NCI-H345 (cell line): ENCODE measurements at places on chromosomes 4 and X.
A peak's percentile ranks its signal among the peaks of the same experiment; 100 is the strongest.

DNA sequence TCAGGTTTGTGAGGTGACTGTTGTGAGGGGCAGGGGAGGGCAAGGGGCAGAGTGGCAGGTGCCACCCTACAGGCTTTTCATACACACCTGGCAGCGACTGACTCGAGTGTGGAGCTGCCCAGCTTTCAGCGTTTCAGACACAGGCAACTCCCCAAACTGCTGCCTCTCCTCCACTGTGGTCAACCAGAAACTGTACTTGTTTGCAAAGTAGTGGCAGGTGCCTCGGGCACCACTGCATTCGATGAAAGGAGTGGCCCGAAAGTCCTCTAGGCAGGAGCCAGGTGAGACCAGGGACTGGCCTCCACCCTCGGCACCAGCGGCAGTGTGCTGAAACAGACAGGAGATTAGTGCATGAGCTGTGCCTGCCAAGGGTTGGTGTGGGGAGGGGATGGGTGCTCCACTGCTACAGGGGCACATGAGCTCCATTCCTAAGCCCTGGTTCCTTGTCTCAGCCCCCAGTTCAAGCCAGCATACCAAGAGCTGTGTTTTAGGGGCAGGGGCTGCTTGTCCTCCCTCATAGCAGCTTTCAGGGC lies 65.4 kb downstream of the ATG4A start:
- DNase-seq = no peak

GRCh38 chr4:20698382-20698781 lies 1.9 kb upstream of the PACRGL start:
- no peak for DNase-seq

DNA sequence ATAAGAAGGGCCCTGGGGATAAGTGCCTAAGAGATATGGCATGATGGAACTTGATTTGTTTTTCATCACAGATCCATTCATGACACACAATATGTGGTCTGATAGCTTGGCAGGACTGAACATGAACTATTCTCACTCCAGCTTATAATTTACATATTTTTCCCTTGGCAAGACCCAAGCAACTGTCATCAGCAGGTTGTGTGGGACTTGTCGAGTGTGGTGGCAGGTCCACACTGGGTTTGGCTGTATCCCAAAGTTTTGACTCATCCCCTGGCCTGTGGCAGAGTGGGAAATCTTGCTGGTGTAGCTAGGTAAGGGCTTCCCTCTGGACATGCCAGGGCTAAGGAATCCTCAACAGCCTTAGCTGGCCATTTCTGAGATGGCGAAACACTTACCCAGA lies 81.0 kb upstream of the STIM2 start:
- no peak for DNase-seq

DNA sequence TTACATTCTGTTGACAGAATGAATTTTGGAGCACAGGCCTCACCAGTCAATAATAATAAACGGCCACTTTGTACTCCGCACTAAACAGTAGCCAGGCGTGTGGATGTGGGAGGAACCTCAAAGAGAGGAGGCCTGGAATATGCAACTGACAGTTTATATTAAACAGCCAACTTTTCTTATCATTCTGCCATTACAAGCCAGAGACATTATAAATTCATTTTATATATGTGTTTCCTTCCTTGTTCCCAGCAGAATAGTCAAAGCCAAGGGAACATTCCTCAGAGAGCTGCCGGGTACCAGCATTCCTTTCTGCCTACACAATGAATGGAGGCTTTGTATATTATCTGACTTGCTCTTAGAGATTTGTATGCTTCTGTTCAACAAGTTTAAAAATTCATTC lies 436.5 kb upstream of the FTHL17 start:
- no peak for DNase-seq

GRCh38 chr4:45100956-45101818 lies 374.8 kb upstream of the GNPDA2 start:
- DNase-seq = no peak

GRCh38 chr4:82522472-82522871 lies 39.3 kb downstream of the TMEM150C start:
- no peak for DNase-seq

GRCh38 chr4:86233681-86234080 lies 126.2 kb downstream of the MAPK10 start:
- no peak for DNase-seq

- no peak for DNase-seq
Observed at GRCh38 chr4:91087743-91088142, 960.5 kb downstream of the CCSER1 start.

DNA sequence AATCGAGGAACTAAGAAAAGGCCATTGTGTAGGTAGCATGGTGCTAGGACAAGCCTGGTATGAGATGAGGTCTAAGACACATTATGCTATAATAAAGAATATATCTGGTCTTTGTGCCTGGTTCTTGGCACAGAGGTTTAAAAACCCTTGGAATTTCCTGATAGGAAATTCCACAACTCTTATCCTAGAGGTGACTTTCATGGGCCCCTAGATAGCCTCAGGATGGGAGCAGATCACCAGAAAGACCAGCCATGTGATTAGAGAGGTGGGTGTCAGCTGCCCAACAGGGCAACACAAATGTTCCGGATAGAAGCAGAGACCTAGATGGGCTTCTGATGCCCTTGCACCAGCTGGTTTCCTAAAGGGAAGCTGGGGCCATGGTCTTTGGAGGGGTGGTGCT lies 107.2 kb downstream of the SCD5 start:
- no peak for DNase-seq

- no peak for DNase-seq
Observed at GRCh38 chr4:94653095-94653649, 104.6 kb upstream of the BMPR1B start.

DNA sequence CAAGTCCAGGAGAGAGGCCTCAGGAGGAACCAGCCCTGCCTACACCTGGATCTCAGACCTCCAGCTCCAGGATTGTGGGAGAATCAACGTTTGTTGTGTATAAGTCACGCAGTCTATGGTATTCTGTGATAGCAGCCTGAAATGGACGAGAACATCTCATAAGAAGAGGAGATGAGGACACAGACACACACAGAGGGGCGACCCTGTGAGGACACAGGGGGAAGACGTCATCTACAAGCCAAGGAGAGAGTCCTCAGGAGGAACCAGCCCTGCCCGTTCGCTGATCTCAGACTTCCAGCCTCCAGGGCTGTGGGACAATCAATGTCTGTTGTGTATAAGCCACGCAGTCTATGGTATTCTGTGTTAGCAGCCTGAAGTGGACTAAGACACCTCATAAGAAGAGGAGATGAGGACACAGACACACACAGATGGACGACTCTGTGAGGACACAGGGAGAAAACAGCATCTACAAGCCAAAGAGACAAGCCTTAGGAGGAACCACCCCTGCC lies 20.3 kb downstream of the P2RY8 start:
- DNase-seq = no peak

DNA sequence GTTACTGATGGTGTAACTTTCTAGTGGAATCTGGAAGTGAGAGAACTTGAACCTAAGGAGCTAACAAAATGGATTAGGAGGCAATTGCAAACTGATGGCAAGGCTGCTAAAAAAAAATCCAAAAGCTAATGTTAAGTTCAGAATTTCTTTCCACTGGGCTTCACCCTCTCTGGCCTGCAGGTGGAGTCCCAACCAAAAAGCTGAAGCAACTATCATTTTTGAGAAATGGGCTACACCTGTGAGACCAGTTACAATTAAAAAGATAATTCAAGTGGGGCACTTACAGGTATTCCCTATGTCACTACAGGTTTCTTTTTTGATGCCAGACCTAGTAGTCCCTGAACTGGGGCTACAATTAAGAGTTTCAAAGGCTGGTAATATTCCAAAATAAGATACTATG lies 142.1 kb upstream of the FTHL17 start:
- no peak for DNase-seq

GRCh38 chr4:39324897-39325613 lies 41.1 kb downstream of the RFC1 start:
- no peak for DNase-seq

- no peak for DNase-seq
Observed at GRCh38 chr4:90375081-90375480, 247.9 kb downstream of the CCSER1 start.

DNA sequence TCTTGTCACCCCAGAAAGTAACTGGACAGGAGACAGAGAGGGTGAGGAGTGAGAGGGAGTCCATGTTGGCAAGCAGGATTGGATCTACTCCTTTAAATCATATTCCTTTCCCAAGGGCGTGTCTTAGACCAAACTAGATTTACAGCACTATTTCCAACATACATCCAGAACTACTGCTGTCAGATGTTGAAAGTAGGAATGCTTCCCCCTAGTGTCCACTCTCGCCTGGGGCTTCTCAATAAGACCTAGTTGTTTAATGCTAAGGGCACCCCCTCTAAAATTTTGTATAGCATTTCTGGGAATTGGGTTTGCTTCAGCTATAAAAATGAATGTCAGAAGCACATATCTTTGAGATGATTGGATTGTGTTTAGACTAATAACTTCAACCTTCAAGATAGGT lies 13.3 kb downstream of the OFD1 start:
- DNase-seq = no peak

- DNase-seq = no peak
Observed at GRCh38 chr4:54773022-54773421, 115.3 kb downstream of the KIT start.

DNA sequence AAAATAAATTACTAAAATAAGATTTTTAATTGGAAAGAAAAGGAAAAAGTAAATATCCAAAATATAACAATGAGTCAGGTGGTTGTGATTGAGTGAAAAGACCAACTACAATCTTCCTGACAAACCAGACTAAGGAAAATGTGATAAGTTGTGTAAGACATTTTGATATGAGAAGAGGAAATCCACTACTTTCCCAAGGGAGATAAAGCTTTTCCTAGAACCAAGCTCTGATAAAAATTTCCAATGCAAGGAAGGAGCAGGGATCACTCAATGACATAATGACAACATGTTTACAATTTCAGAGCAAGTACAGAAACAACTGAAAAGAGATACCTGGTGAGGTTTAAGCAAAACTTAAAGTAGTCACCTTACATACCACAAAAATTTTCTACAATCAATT lies 305.1 kb upstream of the RASGEF1B start:
- DNase-seq = no peak

DNA sequence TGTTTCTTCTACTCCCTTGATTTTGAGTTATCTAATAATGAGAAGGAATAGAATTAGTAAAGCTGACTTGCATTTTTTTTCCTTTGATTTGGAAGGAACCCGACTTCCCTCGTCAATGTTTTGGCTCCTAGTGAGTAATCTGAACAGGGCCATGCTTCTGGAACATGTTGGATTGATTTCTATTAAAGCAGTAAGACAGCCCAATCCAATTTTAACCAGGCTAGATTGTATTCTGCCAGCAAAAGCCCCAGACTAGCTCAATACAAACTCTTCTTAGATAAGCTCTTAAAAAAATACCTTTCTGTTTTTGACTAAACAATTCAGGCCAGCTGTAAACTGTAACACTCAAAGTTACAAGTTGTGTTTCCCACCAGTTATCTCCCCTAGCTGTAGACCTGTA lies 126.2 kb downstream of the IRS4 start:
- no peak for DNase-seq

DNA sequence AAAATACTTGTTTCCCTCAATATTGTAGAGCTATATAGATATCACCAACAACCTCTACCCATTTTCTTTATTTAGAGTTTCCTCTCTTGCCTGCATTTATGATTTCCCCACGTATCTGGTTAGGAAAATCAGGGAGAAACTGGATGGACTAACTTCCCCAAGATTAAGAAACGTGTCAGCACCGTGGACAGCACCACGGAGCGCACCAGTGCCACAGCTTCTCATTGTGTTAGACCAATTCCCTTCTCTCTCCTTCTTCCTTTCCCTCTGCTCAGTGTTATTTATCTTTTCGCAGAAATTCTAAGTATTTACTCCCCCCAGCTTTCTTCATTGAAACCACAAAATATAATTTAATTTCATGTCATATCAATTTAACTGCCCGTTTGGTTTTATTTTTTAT lies 568.6 kb upstream of the BOD1L1 start:
- DNase-seq = no peak

DNA sequence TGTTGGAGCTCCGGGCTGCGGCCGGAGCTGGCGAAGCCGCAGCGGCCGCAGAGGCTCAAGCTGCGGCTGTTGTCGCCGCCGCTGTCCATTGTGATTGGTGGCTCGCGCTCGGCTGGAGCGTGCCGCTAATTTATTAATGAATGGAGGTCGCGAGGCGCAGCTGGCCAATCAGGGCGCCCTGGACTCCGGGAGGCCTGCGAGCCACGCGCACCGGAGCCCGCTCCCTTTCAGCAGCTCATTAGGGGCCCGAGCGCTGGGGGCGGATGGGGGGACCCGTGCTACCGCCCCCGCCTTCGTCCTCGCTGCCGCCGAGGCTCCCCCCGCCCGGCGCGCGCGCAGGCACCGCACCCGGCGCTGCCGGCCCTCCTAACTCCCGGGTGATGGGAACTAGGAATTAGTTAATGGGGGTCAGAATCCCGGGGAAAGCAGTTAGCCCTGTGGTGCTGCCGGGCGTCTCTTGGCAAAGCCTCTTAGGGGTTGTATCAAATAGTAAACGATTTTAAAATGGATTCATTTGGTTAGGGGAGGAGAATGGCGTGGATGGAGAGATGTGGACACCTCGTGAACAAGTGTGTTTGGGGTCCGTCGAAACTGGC lies 589 bp upstream of the NEUROG2 start:
- DNase-seq = peak; percentile 15

DNA sequence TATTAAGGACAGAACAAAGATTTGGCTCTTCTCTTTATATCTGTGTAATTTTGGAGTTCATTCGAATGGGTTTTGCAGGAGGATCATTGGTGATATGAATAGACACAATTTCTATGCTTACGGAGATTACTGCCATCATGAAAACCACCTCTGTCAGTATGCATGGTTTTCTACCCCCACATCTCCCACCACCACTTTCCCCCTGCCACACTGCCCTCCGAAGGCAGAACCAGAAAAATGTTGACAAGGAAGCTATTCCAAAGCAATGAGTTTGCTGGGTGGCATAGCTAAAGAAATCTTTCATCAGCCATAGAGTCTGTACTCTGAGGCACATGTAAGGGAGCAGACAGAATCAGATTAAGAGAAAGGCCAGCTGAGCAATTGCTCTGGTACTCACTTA lies 567.3 kb upstream of the ACTRT1 start:
- no peak for DNase-seq

DNA sequence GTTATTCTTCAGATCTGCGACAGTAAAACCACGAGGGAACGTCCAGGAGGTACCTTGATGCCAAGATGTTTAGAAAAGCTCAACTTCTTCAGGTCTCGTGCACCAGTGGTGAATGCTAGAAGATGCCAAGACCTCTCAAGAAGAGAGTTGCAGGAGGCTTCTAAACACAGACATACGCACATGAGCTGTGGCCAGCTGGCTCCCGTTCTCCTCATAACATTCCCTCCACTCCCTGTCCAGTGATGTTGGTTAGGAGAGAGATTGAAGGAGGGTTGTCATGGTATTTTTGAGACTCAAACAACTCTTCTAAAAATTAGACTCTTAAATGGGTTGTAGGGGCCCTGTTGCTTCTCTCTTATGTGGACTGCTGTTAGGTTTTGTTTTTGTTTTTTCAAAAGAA lies 184.3 kb downstream of the QDPR start:
- no peak for DNase-seq

GRCh38 chr4:10762561-10762960 lies 78.0 kb upstream of the CLNK start:
- no peak for DNase-seq

GRCh38 chr4:17702641-17703040 lies 78.8 kb downstream of the FAM184B start:
- DNase-seq = no peak
